ENCODE measurements at places on chromosomes 7 and 10.

- no peak for DNase-seq
Measured at GRCh38 chr10:68900427-68901104, 549 bp upstream of the DDX50 start.

- no peak for DNase-seq
Measured at GRCh38 chr7:129282865-129283264, 58.0 kb downstream of the AHCYL2 start.

DNA sequence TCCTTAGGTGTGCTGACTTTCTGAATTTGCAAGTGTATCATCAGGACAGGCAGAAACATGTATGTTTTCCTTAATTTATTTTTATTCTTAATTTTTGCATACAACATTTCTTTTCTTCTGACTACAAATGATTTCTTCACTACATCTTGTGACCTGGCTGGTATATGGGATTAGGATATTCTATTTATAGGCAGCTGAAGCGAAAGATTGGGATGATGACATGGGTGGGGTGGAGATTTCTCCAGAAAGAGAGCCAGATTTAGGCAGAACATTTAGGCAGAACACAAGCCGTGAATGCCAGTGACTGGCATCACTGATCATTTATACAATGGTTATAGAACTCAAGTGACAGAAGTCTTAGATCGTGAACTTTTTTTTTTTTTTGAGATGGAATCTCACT lies 256.7 kb downstream of the KLF6 start:
- DNase-seq = no peak

- no peak for DNase-seq
Measured at GRCh38 chr10:119131512-119132240, 27.8 kb downstream of the DENND10 start.

- DNase-seq = no peak
Measured at GRCh38 chr10:53079283-53079682, 306.7 kb upstream of the MBL2 start.

DNA sequence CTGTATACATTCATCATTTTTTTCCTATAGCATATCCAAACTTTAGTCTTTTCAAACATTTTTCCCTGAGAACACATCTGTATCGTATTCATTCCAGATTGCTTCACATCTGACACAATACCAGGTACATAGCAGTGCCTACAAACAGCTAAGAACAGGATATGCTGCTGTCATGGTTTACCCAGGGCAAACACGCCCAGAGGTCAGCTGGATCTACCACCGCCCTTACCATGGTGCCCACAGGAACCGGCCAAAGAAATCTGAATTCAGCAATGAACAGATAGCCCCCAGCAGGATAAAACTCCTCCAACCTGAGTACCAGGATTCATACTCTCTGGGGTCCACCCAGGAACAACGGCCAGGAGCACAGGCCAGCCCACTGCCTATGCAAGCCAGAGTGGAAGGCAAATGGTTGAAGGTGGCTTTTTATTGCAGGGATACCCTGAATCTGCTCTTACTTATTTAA lies 43.0 kb downstream of the TNS3 start:
- no peak for DNase-seq

DNA sequence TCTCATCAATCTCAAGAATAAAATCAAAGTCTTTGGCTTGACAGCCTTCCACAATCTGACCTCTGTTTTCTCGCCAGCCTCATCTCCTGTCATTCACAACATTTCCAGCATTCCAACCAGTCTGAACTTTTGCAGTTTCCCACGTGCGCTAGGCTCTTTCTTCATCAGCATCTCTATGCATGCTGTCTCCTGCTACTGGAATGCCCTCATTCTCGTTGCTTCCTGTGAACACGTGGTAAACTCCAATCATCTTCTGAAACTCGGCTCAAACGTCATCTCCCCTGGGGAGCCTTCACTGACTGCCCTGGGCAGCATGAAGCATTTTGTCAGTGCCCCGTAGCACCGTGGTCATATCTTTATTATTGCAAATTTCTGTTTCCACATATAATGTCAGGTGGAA lies 12.2 kb upstream of the RSBN1L start:
- DNase-seq = no peak

Measured in ureter (tissue), 1 donor.